Putamen (tissue), 1 donor: ENCODE measurements at places on chromosomes 3 and 15.

- no peak for DNase-seq
Observed at GRCh38 chr15:86690566-86690965, 610.9 kb downstream of the AGBL1 start.

DNA sequence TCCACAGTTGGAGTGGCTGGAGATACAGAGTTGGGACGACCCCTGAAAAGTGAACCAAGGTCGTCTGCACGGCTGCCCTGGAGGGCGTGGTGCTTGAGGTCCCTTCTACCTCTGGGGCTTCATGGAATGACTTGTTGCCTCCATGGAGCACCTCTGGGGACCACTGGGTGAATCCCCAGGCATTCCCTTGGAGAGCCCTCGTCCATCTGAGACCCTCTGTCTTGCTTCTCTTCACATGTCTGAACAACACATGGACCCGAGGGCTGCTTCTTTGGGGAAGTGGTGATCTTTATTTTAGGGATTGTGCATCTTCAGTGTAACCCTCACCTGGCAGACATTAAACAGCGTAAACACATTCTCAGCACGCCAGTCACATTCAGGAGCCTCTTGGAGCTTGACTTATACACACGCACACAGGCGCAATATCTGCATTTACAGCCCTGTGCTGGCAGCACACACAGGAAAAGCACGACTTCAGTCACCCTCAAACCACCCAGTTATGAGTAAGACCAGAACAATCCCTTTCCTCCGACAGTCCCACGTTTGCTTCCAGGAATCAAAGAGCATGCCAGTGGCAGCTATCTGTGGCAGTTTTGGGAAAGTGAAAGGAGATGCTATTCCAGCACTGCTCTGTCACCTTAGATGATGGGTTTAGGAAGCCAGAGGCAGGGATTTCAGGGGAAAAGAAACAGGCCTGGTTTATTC is 12.6 kb downstream of the FAM107A start:
- no peak for DNase-seq

GRCh38 chr3:195548987-195549386 is 5.9 kb upstream of the PPP1R2 start:
- no peak for DNase-seq

DNA sequence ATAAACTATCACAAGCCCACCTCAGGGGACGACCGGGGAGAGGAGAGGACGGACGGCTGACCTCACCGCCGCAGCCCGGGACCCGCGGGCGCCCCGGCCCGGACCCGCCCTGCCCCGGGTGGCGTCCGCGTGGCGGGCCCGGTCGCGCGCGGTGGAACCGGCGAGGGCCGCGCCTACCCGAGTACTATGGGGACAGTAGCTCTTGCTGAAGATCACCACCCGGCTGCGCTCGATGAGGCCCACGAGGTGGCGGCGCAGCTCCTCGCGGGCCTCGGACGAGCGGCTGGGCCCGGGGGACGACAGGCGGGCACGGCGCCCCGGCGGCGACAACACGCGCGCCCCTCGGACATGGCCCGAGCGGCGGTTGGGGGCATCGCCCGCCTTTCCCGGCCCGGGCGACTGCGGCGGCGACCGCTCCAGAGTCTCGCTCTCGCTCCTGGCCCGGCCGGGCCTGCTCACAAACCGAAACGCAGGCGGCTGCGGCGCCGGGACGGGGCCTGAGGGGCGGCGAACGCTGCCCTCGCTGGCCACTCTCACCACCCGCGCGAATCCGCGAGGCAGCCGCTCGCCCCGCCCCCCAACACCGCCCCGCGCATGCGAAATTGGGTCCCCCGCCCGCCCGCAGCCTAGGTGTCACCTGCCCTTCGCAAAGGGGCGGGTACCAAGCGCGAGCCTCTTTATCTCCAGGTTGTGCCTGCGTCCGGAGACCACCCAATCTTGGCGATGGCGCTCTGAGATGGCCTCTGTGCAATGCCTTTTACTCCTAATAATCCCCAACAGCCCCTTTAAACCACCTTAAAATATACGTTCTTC is at the start of gene TXNRD3:
Gene TXNRD3, minus strand, starts transcription at position 554 of the 813 bp plus-strand sequence.
- peak; percentile 59 for DNase-seq

GRCh38 chr3:120689395-120689794 is 7.4 kb upstream of the HGD start:
- no peak for DNase-seq

- DNase-seq: peak; percentile 84
Observed at GRCh38 chr3:3799173-3800079, at the start of gene LRRN1. TSS of gene LRRN1 (plus strand) at chr3:3799431. CDS start at chr3:3844642, 45,211 bp downstream.

DNA sequence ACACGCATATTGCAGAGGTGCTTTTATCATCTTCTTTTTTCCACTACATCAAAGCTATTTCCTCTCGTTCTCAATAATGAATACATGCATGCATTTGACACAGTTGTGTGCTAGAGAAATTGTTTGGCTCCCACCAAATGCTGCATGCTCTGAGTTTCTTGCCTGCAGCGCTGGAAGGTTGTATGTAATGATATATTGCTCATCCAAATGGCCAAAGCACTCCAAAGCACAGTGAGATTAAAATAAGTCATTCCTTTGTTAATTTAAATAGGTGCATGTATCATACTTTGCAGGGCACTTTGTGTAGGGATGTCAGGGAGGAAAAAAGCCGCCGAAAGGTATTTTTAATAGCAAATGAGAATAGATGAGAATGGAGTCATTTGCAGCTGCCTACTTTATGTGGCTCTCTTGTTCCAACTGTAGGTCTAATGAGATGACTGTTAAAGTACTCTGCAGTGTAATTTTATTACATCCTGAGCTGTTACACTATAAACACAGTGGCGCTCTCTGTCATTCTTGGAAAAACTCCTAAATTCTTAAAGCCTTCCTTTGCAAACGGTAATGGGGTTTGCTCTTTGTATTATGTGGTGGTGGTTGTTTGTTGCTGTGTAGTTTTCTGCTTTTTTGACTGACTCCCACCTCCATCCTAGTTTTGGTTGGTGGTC is 56.9 kb upstream of the SKOR1 start:
- DNase-seq: no peak

- no peak for DNase-seq
Observed at GRCh38 chr15:79640206-79640605, 208.1 kb downstream of the MINAR1 start.
